Putamen (tissue), 1 donor: ENCODE measurements at places on chromosomes 4 and X.
A peak's percentile ranks its signal among the peaks of the same experiment; 100 is the strongest.

- no peak for DNase-seq
These were observed 644.7 kb upstream of the BOD1L1 start for GRCh38 chr4:14272206-14272605.

GRCh38 chr4:55291227-55291640, 54.8 kb upstream of the SRD5A3 start:
- DNase-seq, result no peak

- no peak for DNase-seq
These were observed 79.2 kb upstream of the CLCN4 start for GRCh38 chrX:10077425-10078188.

DNA sequence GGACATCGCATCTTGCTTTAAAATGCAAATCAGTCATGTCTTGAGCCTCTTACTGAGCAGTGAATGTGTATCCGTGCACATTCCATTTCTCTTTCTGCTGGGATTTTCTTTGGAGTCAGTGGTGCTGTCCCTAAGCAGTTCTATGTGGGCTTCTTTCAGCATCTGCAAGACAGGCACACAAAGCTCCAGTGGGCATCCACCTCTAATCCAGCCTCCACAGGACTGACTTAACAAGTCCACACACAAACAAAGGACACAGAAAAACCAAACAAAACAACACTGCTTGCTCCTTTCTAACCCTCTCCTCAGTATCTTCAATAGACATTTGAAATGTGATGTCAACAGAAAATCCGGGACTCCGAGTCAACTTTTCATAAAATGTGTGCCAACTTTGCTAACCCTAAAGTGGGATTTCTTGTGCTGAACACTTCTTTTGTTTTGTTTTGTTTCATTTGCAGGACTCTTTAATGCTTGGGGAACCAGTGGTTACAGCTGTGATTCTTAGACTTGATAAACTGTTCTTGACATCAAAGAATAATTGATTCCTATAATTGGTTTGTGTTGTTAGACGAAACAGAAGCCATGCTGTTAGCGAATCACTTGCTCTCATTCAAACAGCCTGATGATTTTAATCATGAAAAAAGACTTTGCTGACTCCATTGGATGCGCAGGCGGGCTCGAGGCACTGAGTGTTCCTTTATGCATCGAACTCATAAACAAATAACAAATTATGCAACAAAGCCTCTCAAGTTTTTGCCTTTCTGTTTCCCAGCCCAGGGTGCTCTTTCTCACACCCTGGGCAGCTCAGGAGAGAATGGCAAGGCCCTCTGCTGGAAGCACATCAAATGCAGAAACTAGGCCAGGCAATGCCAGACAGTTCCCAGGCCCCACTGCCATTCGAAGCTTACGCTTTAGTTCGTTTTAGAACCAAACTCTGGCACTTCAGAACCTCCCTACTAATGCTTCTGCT, 20.1 kb downstream of the ETNPPL start:
- DNase-seq, result peak; percentile 61

- DNase-seq, result no peak
These were observed 39.8 kb downstream of the XIAP start for GRCh38 chrX:123899701-123900100.

DNA sequence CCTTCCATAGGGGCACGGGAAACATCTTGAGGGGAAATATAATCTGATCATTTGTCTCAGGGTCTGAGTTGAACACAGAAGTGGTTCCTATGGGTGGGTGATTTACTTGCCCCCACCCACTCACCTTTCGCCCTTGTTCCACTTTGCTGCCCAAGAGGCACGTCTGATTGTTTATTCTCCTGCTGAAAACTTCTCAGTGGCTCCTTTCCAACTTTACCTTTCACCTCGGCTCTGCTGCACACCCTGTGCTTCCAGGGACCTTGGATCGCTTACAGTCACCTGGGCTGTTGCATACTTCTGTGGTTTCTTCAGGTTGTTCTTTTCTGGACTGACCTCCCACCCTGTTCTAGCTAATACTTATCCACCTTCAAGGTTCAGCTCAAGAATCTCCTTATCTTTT, 213.4 kb upstream of the JADE1 start:
- DNase-seq, result no peak

DNA sequence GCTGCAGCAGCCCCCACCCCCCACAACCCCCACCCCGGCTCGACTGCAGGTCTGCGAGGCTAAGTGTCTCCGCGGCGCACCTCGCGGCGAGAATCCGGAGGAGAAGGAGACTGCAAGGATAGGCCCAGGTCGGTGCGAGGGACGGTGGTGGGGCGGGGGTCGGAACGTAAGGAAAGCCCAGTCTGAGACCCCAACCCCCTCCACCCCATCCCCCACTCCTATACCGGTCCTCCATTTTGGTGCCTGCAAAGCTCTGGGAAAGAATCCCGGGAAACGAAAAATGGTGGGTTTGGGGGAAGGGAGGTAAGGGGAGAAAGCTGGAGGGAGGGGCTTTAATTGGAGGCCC, 614 bp downstream of the BEX3 start:
- peak; percentile 17 for DNase-seq

DNA sequence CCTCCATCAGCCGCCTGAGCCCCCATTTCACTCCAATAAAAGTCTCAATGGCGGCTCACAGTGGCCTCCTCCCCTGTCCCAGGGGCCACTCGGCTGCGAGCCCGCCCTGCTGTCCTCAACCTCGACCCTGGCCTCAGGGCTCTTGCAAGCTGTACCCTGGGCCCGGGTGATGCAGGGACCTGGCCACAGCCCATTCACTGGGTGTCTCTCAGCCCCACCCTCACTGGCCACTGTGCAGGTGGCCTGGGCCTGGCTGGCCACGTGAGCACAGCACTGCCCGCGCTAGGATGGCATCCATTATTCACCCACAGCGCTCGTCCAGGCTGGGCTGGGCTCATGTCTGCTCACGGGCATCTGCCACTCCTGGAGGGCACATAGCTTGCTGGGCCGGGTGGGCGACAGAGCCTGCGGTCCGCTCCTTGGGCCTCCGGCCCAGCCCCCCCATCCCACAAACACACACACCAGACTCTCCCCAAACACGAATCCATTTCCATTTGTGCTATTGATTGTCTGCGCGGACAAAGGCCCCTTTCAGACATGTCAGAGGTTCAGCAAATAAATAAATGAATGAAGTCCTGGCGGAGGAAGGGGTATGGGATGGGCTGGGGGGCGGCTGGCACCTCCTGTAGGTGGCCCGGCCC, 16.5 kb upstream of the FGFR3 start:
- no peak for DNase-seq

DNA sequence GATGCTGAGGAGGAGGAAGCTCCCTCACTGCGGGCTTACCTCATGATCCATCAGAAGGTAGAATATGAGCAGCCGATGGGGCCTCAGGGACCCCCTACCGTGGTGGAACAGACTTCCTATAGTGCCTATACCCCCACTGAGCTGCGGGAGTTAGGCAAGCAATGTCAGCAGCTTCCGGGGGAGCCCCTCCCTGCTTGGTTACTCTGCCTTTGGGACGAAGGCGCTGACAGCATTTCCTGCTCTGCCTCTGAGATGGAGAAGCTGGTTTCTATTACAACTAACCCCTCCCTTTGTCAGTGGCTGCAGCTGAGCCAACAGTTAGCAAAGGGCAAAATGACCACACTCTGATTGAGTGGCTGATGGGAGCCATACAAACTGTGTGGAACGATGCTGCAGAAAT, 430.7 kb downstream of the IDS start:
- no peak for DNase-seq
